ENCODE measurements at places on chromosomes 2 and 18.

- no peak for DNase-seq
Observed at GRCh38 chr2:72991439-72991725, 74.1 kb downstream of the EMX1 start.

- DNase-seq, result no peak
Observed at GRCh38 chr2:234425639-234426603, 71.0 kb downstream of the ARL4C start.

GRCh38 chr2:166895243-166895642, 7.0 kb downstream of the XIRP2 start:
- no peak for DNase-seq

DNA sequence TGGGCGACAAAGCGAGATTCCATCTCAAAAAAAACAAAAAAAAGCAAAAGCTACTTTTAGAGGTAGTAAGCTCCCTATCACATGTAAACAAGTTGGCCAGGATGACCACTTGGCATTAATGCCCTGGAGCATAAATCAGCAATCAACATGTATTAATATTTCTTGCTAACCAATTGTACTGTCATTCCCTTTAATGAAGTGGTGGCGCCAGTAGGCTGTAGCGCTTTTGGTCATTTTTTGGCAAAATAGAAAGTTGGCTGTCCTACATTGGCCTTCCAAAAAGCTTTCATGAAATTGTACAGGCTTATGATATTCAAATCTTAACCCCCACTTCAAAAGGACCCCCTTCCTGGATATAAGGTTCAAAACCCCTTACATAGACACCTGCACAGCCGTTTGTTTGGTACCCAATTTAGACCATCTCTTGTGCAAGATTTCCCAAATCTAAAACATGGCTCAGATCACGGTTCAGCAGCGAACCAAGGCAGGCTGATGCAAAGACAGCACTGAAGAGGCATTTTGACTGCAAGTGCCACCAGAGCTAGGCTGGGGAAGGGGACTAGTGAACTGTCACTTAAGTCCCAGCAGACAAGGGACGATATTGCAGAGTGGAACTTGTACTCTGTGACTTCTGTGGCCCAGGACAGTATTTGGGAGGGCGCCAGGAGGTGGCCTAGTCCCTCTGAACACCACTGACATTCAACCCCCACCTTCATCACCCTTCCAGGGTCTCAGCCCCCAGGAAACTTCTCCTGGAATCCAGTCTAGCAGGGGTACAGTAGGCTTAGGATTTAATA, 31.9 kb downstream of the SMAD7 start:
- no peak for DNase-seq

GRCh38 chr2:42053482-42053790, 5.6 kb downstream of the PKDCC start:
- DNase-seq, result no peak

Data from left ventricle myocardium inferior (tissue), 1 donor.